Gastroesophageal sphincter (tissue), 4 donors: ENCODE measurements at places on chromosomes 12 and 14. TPM values are rescaled to one million over a fixed set of nuclear protein-coding genes. Genes with fewer than 3 reads are reported as not detected.

GRCh38 chr14:57136669-57137328 lies 131.9 kb downstream of the EXOC5 start:
- H3K36me3 ChIP-seq = no peaks in the 10 kb centered on the region
- H3K4me1 ChIP-seq = no peaks in the 10 kb centered on the region
- no peaks in the 10 kb centered on the region for H3K27me3 ChIP-seq
- H3K27ac ChIP-seq = no peak overlapping the region
- no peak overlapping the region for H3K4me3 ChIP-seq

DNA sequence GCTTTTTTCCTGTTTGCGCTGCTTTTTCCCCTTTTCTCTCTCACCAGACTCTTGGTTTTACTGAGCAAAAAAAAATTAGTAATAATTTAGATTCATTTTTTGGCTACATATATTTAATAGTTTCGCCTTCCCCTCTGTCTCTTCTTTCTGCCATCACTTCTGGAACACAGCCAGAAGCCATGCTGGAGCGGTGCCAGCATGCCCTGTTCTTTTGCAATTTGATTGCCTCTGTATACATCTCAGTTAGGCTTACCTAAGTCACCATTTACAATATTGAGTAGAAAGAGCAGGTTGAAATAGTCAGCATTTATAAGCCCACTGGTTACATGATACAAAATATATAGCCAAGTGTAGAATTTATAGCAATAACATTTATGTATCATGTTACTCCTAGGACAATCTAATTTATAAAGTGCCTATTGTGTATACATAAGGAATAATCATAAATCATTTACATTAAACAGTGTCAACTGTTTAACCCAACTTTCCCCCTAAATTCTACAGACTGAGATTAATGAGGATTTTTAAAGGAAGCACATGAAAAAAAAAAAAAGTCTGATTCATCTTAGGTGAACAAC lies 413.8 kb upstream of the SOX5 start:
- no peaks in the 10 kb centered on the region for H3K36me3 ChIP-seq
- H3K27ac ChIP-seq = no peak overlapping the region
- H3K4me3 ChIP-seq = no peak overlapping the region
- H3K27me3 ChIP-seq = no peaks in the 10 kb centered on the region
- H3K4me1 ChIP-seq = peaks cover 11% of the 10 kb centered on the region
- no peak for ATAC-seq

- H3K4me1 ChIP-seq = no peaks in the 10 kb centered on the region
- H3K36me3 ChIP-seq = no peaks in the 10 kb centered on the region
- H3K27me3 ChIP-seq = no peaks in the 10 kb centered on the region
- ATAC-seq = no peak
- H3K4me3 ChIP-seq = no peak overlapping the region
- no peak overlapping the region for H3K27ac ChIP-seq
These were observed 151.9 kb downstream of the EMP1 start for GRCh38 chr12:13348464-13348863.

GRCh38 chr14:60655119-60655897 lies 6.0 kb upstream of the SIX1 start:
- H3K4me1 ChIP-seq = no peaks in the 10 kb centered on the region
- H3K36me3 ChIP-seq = no peaks in the 10 kb centered on the region
- peaks cover 97% of the 10 kb centered on the region for H3K27me3 ChIP-seq
- no peak overlapping the region for H3K4me3 ChIP-seq

DNA sequence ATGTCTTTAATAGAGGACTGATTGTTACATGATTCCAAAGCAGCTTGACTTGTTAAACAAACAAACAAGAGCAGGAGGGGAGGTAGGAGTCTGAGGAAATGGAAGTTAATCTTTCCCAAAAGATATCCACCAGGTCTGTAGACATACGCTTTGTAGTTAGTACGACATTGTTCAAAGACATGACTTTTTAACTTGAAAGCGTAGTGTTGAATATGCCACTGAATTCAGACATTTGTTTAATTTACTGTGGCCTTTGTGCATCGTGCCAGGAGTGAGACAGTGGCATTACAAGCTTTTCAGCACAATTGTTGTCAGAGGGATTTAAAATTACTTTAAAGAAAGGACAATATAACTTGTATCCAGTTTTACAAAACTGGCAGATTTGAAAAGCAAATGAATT lies 53.0 kb downstream of the SAV1 start:
- ATAC-seq = no peak
- no peak overlapping the region for H3K27ac ChIP-seq
- no peak overlapping the region for H3K4me3 ChIP-seq
- no peaks in the 10 kb centered on the region for H3K4me1 ChIP-seq

The CLEC1B gene
- total RNA-seq = not detected

The LMBR1L gene
- 49.7 TPM for total RNA-seq

The ANKRD33 gene
- total RNA-seq = not detected

The RABGGTA gene
- 27.6 TPM for total RNA-seq
